Smooth muscle cell of the brain vasculature (primary cell): ENCODE measurements at places on chromosomes 3 and 15.

- no peak for DNase-seq
Measured at GRCh38 chr3:184663356-184663755, 48.5 kb downstream of the MAGEF1 start.

DNA sequence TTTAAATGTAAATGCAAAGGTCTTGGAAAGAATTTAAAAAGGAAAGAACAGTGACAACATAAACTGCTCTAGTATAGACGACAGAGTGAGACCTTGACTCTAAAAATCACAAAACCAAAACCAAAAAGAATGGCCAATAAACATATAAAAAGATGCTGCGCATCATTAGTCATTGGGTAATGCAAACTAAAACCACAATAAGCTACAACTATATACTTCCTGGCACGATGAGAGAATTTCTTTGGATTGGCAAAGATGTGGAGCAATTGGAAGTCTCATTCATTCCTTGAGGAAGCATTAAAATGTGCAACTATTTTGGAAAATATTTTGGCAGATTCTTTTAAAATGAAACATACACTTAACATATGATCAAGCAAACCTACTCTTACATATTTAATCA lies 98.7 kb upstream of the ZPLD1 start:
- no peak for DNase-seq

- DNase-seq: no peak
Measured at GRCh38 chr3:134132961-134133360, 103.2 kb upstream of the SLCO2A1 start.

DNA sequence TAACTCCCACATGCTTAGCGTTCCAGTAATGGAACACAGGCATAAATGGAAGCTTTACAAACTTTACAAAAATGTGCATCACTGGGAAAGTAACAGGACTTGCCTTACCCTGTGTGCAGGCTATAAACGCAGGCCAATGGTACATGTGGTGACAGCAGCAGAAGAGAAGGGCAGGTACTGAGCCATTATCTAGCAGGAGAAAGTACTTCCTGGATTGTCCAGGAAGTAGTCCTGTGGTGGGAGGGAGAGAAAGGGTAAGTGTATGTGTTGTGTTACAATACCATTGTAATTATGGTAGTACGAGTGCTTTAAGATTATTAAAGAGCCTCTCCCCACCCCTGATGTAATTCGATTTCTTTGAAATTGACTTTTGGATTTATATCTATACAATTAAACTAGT lies 5.3 kb downstream of the ATP1B3 start:
- no peak for DNase-seq

DNA sequence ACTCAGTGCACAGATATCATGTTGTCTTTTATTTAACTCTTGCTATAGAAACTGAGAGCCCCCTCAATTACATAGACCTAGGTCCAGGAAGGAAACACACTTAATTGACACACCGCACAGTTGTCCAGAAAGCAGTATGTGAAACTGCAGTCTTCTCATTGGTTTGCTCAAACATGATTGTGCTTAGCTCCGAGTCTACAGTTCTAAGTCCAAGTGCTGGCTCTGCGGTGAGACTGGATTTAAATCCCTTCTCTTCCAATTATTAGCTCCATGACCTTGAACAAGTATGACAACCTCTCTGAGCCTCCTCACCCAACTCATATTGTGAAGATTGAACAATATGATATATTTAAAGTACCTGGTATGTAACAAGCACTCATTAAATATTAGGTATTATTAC lies 19.0 kb upstream of the AHSG start:
- DNase-seq: no peak

DNA sequence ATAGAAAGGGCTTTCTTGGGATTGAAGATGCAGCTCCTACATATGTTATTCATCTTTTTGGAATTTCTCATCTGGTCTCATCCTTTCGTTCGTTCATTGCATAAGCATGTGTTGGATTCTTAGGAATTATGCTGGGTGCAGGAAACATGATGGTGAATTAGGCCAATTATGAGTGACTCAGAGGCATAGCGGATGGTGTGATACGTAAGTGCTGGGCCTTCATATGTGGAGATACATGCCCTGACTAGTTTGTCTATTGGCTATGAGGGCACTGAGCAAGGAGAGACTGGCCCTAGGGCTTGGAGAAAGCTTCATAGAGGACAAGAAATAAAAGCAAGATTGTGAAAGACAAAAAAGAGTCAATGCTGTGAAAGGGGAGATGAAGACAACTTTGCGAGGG lies 235.1 kb downstream of the MYRIP start:
- no peak for DNase-seq

- DNase-seq: no peak
Measured at GRCh38 chr3:121781611-121782010, 32.1 kb upstream of the GOLGB1 start.

GRCh38 chr15:68232449-68232848 lies 2.9 kb upstream of the CLN6 start:
- no peak for DNase-seq

- peak; percentile 29 for DNase-seq
Measured at GRCh38 chr3:105965384-105965783, 96.6 kb upstream of the CBLB start.

DNA sequence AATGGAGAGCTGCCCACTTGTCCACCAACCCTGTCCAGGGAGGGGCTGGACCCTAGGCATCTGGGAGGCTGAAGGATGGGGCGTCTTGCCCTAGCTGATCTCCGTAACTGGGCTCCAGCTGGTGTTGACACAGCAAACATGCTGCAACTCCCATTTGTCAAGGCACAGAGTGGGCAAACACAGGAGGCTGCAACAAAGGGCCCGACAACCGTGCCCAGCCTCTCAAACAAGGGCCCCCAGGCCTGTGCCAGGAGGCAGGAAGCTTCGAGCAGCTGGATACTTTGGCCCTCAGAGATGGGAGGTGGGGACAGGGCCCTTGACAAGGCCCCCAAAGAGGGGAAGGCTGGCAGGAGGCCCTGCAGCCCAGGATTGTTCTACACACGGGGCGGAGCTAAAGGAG lies 64.2 kb upstream of the TMEM115 start:
- no peak for DNase-seq

- DNase-seq: peak; percentile 4
Measured at GRCh38 chr3:163490119-163490518, 1588.2 kb downstream of the SI start.

GRCh38 chr3:17811646-17812045 lies 69.2 kb upstream of the TBC1D5 start:
- DNase-seq: no peak
